Left lung (tissue), 14 donors: ENCODE measurements at places on chromosomes 7 and 10. TPM values are rescaled to one million over a fixed set of nuclear protein-coding genes. Genes with fewer than 3 reads are reported as not detected.

C7orf57 gene
- 3.9 TPM for polyA plus RNA-seq

JCAD gene
- 68.0 TPM for polyA plus RNA-seq

HIBADH gene
- 51.9 TPM for polyA plus RNA-seq

TMEM225B gene
- 1.6 TPM for polyA plus RNA-seq

CYP2C9 gene
- 0.68 TPM for polyA plus RNA-seq

SFRP5 gene
- 6.4 TPM for polyA plus RNA-seq

MRM2 gene
- 36.6 TPM for polyA plus RNA-seq

SPDYE6 gene
- polyA plus RNA-seq: 8.4 TPM

AGAP5 gene
- polyA plus RNA-seq: 31.3 TPM

LGI1 gene
- 0.10 TPM for polyA plus RNA-seq

HOXA13 gene
- polyA plus RNA-seq: not detected

AKR1C8 gene
- not detected for polyA plus RNA-seq
